Daoy (cell line): ENCODE measurements at places on chromosomes 3 and 15.

GRCh38 chr3:188164248-188164687 lies 10.3 kb downstream of the LPP start:
- no peak for DNase-seq

- DNase-seq = no peak
Observed at GRCh38 chr3:96863129-96863740, 48.8 kb downstream of the EPHA6 start.

DNA sequence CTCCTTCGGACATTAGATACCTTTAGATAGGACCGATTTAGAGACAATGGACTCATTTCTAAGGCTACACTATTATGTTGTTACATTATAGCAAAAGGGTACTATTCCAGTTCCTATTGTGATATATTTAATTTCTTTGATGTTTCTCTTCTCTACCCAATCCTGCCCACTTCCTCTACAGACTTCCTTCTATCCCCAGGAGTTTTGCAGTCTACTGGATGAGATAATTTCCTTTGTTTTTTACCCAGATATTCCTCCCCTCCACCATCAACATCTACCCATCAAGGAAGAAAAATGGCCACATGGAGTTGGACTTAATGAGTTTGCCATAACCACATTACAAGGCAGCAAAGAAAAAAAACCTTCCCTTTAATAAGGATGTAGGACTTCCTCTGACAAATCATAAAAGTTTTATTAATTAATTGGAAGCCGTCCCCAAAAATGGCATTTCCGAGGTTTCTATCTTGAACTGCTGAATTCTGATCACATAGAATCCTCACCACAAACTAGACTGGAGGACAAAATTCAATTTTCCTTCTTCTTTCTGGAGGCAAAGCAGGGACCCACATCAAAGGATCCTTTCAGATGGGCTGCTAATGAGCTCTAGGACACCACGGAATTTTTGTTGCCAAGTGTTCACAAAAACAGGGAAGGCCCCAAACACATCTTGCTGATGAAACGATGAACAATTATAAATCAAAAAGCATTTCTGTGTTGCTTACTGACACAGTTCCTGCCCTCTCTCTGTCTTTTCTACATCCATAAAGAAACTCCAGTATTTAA lies 33.4 kb downstream of the FRMD4B start:
- DNase-seq = no peak

DNA sequence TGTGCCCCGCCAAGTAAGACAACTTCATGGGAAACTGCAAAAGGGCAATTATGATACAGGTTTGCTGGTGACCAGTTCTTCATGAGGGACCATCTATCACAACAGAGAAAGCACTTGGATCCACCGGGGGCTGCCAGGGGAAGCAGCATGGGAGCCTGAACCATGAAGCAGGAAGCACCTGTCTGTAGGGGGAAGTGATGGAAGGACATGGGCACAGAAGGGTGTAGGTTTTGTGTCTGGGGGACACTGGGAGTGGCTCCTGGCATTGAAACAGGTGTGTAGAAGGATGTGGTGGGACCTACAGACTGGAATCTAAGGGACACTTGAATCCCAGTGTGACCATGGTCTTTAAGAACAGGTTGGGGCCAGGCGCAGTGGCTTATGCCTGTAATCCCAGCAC lies 22.6 kb downstream of the MKRN2 start:
- DNase-seq = no peak

- peak; percentile 89 for DNase-seq
Observed at GRCh38 chr3:168884353-168884903, 779.1 kb downstream of the MECOM start.

DNA sequence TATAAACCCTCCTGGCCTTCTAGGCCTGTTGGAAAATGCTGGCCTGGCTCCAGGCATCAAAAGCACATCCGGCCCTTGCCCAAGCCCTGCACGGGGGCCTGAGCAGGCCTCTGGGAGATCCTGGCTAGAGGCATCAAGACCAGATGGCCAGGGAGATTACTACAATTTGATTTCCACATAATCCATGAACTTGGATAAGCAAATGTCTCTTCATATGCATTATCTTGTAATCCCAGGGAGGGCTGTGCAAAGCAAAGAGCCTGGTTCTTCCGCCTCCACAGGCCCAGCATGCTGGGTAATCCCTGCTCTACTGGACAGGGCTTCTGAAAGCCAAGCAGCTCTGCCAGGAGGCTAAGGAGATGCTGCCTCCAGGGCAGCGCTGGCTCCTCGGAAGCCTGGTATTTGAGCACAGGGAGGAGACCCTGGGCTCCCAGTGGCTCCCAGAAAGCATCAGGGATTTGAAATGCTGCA lies 18.2 kb downstream of the MRPL46 start:
- no peak for DNase-seq

- DNase-seq = no peak
Observed at GRCh38 chr3:71346061-71346460, 237.5 kb downstream of the FOXP1 start.

DNA sequence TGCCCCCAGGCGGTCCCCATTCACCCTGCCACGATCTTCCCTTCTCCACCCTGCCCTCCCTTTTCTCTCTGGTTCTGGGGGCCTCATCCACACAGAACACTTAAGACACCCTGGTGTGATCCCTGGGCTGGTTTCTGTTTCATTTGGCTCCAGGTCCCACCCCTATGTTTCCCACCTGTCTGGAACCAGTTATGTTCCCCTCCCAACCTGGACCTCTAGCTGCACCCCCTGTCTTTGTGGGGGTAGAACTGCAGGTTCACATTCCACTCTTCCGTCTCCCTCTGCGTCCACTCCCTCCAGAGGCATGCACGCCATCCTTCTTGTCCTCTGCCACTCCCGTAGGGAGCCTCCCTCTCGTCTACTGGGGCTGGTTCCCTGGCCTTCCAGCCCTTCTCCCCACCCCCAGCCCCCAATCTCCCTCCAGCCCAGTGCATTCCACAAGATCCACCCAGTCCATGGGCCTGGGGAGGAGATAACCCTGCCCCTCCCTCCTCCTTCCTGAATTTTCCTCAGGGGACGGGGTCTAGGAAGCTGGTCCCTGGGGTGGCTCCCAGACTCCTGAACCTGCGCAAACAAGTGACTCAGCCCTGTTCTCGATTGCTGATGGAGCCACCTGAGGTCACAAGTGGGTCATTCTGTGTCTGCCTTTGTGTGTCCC lies 73.8 kb downstream of the ABTB1 start:
- DNase-seq = peak; percentile 45

GRCh38 chr3:105866656-105867653 lies 1.9 kb downstream of the CBLB start:
- peak; percentile 30 for DNase-seq

DNA sequence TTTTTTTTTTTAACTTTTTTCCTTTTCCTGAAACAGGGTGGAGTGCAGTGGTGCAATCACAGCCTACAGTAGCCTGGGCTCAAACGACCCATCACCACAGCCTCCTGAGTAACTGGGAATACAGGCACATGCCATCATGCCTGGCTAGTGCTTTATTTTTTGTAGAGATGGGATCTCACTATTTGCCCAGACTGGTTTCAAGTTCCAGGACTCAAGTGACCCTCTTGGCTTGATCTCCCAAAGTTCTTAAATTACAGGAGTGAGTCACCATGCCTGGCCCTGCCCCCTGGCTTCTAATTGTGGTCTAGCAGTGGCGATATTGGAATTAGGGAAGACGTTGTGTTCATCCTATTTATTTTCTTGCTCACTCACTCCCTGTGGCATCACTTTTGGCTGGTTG lies 1138.4 kb downstream of the SI start:
- peak; percentile 74 for DNase-seq

GRCh38 chr15:69797051-69797595 lies 300.6 kb downstream of the TLE3 start:
- no peak for DNase-seq

DNA sequence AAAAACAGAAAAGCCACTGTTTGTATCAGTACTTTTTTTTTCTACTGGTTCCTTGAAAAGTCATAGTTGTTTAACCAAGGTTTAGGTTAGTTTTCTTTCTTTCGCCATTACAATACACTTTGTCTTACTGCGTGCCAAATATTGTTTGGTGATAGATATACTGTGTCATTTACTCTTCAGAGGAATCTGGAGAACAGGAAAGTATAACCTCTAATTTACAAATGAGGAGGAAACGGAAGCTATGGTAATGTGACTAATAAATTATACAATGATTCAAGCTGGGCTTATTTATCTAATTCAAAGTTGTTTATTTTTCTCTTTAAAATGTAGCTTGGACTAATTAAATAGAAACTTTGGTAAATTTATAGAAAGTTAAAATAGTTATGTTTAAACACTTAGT lies 96.2 kb upstream of the ROBO2 start:
- no peak for DNase-seq

GRCh38 chr15:29270976-29271375 lies 1.4 kb upstream of the NSMCE3 start:
- no peak for DNase-seq

GRCh38 chr15:67819636-67820035 lies 5.7 kb upstream of the SKOR1 start:
- no peak for DNase-seq

GRCh38 chr3:176274161-176274560 lies 923.1 kb downstream of the TBL1XR1 start:
- DNase-seq = peak; percentile 9

- DNase-seq = peak; percentile 89
Observed at GRCh38 chr15:75673426-75674235, 25.9 kb downstream of the SNX33 start.

DNA sequence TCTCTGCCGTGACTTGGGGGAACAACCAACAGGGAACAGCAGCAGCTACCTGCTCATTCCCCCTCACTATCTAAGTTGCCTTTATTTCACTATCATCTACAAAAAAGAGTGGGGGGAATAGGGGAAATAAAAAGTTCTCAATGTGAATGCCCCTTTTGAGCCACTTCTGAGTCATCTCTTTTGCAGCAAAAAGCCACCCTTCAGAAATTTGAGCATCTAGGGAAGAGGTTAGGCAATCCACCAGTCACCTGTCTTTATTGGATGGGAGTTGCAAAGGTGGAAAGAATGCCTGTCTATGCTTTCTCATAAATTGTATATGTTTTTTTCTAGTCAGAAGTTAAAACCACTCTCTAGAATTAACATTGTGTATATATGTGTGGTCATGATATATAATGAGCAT lies 41.1 kb downstream of the GPD1L start:
- DNase-seq = no peak

DNA sequence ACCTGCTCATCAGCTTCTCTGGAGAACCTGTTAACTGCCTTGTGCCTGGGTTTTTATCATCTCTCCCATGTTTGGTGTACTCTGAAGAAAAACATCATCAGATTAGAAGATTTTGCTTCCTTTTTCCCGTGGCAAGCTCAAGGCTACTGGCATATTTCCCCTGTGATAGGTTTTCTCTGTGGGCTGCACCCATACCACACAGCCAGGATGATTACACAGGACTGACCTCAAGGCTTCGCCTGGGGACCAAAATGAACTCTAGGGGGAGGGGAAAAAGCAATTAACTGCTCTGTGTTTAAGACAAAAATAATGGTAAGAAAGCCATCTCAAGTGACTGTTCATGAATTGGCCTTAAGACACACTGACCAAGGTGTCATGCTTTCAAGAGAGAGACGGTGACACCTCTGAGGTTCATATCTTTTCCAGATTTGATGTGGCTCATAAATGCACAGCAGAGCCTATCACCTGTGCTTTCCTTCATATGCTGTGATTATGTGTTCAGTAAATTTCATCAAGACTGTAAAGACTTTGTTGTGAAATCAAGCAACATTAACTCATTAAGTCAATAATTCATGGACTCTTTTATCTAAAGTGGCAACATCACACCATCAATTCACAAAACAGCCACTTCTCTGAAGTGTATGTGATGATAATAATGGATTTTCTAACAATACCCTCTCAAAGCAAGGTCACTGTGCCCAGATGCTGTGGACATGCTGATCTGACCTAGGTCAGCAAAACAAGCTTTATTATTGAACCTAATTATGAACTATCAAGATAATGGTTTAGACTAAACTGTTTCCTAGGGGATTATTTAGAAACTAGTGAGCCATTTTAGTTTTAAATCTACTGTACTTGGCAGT lies 427.9 kb downstream of the WDR72 start:
- DNase-seq = no peak

GRCh38 chr3:21641959-21642358 lies 109.1 kb downstream of the ZNF385D start:
- DNase-seq = no peak

DNA sequence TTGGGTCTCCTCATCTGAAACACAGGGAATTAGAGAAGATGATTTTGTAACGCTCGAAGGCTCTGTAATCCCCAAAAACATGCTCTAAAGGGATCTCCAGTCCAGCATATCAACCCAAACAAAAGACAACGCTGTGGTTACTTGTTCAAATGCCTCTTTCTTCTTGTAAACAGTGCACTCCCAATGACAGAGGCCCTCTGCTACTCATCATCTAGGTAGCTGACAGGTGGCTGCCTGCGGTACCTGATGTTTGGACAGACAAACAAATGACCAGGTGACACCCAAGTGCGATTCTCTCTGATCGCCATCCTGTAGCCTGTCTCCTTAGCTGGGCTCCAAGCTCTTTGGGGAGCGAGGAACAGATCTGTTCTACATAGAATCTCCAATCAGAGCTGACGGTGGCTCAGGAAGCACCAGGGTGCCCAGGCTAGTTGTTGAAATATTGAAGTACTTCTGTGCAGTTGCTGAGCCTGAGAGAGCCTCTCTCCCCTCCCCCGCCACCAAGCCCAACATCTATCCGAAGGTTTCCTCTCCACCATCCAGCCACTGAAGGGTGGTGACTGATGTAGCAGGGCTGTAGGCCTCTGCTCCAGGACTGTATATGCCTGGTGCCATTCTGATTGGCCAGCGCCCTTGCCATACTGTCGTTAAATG lies 238.7 kb downstream of the XXYLT1 start:
- DNase-seq = no peak

DNA sequence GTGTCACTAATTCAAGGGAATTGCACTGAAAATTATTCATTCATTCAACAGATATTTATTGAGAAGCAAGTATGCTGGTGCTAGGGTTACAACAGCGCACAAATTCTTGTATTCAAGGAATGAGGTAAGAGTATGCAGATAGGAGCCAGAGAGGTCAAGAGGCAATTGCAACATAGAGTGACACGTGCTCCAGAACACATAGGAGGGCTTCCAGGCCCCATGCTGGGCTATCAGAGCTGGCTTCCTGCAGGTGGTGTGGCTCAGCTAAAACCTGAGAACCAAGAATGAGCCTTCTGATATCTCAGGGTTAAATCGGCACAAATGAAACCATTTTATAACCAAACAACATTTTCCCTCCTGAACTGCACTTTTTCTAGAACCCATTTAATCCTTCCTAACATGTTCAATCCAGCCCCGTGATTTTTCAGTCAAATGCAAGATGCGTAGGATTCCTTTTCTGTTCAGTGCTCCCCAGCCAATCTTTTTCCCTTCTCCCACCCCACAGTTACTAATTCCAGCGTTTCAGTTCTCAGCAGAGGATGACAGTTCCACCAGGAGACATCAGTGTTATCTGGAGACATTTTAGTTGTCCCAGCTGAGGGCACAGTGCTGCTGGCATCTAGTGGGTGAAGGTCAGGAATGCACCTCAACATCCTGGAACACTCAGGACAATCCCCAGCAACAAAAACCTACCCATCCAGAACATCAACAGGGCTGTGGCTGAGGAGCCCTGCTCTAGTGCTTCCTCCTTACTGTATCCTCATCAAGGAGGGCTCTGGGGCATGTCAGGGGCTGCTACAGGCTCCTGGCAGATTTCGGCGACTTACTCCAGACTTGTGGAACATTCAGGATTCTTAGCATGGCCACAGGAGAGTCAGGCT lies 13.1 kb downstream of the CCR5AS start:
- no peak for DNase-seq
